Gastrocnemius medialis (tissue), 4 donors: ENCODE measurements at places on chromosomes 4 and X. TPM values are rescaled to one million over a fixed set of nuclear protein-coding genes. Genes with fewer than 3 reads are reported as not detected.

DNA sequence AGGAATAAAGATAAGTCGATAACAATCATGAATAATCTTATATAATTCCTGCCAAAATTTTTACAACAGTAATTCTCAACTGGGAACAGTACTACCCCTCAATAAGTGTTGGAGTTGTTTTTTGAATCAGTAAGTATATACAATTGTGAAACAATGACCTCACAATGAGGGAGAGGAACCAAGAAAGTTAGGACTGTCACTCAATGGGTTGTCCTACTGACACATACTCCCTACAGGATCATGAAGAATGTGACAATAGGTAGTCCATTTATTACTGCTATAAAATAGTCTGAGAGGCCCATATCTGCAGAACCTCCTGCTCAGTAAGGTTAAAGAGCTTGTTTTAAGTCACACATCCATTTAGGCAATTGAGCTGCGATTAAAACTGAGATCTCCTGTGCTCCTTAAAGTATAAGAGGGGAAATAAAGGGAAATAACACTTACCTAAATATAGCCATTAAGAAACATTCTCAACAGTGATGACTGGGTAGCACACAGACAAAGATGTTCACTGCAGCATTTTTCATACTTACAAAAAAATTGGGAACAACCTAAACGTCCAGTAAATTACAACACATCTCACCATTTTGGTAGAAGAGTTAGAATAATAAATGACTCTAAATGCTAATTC, 26.2 kb downstream of the FBXW7 start:
- DNase-seq: no peak

GRCh38 chrX:71636438-71637252, 18.3 kb upstream of the CXCR3 start:
- no peak for DNase-seq

GRCh38 chr4:84378983-84379382, 120.1 kb downstream of the NKX6-1 start:
- DNase-seq: no peak

DNA sequence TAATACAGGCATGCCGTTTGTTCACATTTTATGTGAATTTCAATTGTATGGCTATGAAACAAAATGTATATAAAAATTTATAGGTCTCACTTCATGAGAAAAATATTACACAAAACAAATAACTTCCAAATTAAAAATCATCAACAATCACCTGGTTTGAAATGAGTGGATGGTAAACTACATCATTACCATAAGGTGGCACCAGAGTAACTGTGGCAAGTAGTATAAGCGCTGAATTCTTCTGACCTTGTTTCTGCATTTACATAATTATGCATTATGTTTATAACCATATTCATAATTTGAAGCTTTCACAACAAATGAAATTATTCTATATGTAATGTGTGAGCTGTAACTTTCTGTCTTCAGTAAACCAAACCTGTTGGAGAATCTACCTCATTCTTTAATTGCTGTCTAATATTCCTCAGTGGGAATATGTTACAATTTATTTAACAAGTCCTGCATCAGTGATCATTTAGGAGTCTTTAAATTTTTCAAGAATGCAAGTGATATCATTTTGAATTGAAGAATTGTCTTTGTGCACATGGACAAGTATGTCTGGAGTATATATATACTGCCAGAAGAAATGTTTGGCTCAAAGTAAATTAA, 55.2 kb downstream of the MMRN1 start:
- no peak for DNase-seq

DNA sequence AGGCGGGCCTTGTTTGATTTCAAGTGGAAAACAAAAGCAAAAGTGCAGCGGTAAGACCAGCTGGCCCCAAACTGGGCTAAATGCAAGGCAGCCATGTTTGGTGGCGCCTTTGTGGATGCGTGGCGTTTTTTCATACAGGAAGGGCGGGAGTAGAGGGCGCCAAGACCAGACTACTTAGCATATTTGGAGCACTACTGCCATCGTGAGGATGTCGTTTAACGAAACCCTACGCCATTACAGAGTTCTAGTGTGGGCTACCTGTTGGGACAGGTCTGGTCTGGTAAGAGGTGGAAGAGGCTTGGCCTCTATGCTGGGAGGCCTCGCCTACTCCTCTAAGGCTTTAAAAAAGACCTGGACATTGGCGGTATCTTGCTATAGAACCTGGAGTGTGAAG, 230.7 kb upstream of the STK26 start:
- no peak for DNase-seq

DNA sequence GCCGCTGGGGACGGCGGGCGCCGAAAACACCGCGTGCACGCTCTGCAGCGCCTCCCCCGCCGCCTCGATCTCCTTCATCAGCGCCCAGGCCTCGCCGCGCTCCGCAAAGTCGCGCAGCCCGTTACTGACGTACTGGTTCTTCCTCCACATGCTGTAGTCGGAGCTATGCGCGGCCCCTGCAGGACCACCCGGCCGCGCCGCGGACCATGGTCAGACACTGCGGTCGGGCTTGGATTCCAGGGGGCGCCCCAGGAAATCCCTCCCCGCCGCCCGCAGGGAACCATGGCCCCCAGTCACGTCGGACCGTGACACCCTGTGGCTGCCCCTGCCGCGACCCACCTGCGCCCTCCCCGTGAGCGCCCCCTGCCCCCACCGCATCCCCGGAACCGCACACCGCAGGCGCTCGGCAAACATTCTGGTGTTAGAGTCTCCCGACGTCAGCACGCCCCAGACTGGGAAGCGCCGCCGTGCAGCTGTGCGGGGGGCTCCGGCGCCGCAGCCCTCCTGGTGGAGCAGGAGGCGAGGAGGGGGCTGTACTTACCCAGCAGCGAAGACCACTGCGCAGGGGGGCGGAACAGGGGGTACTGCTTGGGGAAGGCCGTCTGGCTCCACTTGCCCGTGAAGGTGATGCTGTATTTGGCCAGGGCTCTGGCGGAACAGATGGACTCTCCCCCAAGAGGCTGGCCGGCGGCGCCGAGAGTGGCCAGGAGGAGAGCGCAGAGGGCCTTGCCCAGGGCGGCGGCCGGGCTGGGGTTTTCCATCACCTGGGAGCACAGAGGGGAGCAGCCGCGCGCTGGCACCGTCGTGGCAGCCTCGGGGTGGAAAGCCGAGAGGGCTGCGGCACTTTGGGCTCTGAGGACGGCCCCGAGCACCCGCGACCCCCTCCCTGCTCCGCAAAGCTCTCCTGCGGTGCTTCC, 814 bp downstream of the SPON2 start:
- no peak for DNase-seq

GRCh38 chrX:101260435-101260834, 30.7 kb downstream of the TAF7L start:
- DNase-seq: no peak

- DNase-seq: no peak
Observed at GRCh38 chrX:13747836-13748235, 13.3 kb downstream of the OFD1 start.

- DNase-seq: no peak
Observed at GRCh38 chr4:106038012-106038411, 142.7 kb downstream of the NPNT start.

DNA sequence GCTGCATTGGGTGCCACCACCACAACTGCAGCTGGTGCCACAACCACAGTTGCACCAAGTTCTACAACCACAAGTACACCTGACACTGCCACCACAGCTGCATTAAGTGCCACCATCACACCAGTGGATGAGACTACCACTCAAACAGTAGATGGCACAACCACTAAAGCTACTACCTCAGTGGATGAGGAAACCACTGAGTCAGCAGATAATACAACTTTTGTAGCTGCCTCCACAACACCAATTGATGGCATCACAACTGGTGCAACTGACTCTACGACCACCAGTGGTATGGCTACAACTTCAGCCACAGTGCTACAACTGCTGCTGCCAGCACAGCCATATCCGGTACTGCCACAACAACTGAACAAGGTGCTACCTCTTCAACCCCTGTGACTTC, 35.1 kb upstream of the CABS1 start:
- DNase-seq: no peak

GRCh38 chrX:10783451-10783995, 163.1 kb upstream of the MID1 start:
- DNase-seq: no peak

- DNase-seq: no peak
Observed at GRCh38 chr4:17098401-17098800, 200.0 kb upstream of the LDB2 start.

GRCh38 chr4:95129821-95130311, 372.1 kb downstream of the BMPR1B start:
- DNase-seq: peak; percentile 29

GRCh38 chr4:157664726-157665125, 444.2 kb downstream of the GRIA2 start:
- no peak for DNase-seq

GRCh38 chr4:76499461-76499860, 64.4 kb downstream of the SHROOM3 start:
- no peak for DNase-seq

- no peak for DNase-seq
Observed at GRCh38 chrX:79270401-79270800, 96.7 kb downstream of the ITM2A start.

- DNase-seq: no peak
Observed at GRCh38 chr4:155973639-155974475, 20.2 kb upstream of the CTSO start.

DNA sequence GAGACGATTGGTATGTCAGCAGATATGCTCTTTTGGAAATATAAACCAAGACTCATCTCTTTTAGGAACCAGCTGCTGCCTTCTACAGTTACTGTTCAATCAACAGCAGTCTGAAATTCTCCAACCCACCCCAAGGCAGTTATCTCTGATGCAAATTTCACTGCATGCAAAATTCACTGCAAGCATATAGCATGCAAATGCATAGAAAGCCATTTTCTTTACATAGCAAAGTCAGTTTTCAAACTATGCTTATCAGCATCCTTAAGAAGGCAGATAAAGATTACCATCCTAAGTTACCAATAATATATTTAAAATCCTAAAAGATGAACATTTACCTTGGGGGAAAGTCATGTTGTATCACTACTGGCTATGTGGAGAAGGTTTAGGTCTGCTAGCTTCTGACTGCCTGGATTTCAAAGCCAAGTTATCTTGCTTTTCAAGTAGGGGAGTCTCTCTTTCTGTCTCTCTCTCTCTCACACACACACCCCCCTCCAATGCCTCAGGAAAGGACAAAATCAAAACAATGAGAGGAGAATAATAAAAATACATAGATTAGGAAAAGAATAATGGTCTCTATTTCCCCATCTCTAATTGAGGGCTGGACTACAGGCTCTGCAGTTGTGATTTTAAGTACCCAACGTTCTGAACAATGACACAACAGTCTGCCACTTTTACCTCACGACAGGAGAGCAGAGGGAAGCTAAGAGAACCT, 1.5 kb downstream of the NMU start:
- no peak for DNase-seq

GRCh38 chr4:24668956-24669355, 84.6 kb upstream of the DHX15 start:
- DNase-seq: no peak

GRCh38 chr4:101009471-101009870, 337.9 kb downstream of the PPP3CA start:
- DNase-seq: no peak

GRCh38 chrX:38236901-38237615, 16.4 kb upstream of the SRPX start:
- DNase-seq: no peak

GRCh38 chrX:79146640-79147390, 2.3 kb downstream of the GPR174 start:
- no peak for DNase-seq

DNA sequence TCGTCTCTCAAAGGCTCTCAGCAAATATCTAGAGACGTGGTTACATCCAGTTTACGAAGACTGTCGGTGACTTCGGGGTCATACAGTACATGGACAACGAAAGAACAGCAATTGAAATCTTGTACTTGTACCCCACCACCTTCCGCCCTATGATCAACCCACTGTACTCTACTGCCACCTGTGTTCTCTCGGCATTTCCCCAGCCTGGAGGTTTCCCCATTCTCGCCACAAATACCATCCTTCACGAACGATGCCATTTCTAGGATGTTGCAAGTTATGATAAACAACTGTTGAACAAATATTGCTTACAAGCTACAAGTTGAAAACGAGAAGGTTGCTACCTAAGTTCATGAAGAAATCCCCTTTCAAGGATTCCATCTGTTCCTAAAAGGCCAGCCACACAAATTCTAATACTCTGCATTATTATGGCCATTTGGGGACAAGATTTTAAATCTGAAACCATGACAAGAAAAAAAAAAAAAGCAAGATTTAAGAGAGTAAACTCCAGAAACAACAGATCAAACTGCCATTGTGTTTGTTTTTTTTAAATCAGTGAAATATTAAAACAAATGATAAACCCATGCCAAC, 1.6 kb downstream of the APBB2 start:
- peak; percentile 17 for DNase-seq

DNA sequence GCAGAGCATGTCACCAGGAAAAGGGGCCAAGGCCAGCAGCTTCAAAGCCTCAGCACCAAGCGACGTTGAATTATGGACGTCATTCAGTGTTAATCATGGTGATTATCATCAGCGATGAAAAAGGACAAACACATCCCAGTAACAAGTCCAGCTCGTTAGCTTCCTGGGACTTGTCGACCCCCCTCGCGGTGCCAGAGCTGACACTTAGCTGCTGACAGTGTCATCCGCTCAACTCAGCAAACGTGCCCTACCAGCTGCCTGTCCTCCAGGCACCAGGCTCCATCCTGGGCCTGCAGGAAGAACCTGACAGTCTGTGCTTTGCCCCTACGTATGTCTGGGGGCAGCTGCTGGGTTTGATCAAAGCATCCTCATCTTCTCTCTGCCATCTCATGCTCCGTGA, 137.0 kb upstream of the PSAPL1 start:
- no peak for DNase-seq

GRCh38 chr4:151717909-151718628, 42.7 kb downstream of the GATB start:
- DNase-seq: no peak

DNA sequence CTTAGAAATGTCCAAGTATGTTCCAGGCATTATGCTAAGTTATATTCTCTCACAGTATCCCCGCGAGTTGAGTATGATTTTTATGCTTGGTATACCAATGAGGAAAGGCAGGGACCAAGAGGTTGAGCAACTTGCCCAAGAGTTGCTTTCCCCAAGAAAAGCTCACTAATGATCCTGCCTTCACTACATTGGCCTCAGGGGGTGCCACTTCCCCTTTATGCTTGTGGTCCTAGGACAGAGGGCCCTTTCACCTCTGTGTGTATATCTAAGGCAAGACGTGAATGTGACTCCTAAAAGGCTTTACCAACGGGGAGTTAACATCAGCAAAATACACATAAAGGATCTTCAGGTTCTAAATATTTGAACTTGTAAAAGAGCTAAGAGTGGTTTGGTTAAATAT, 164.4 kb upstream of the CPEB2 start:
- DNase-seq: no peak

- no peak for DNase-seq
Observed at GRCh38 chrX:137926090-137926489, 360.2 kb downstream of the ZIC3 start.

The ARHGEF9 gene
- 6.6 TPM for total RNA-seq

The FGG gene
- not detected for total RNA-seq

The CXCL10 gene
- total RNA-seq: not detected

The IGSF1 gene
- 0.56 TPM for total RNA-seq

The F11 gene
- total RNA-seq: 0.22 TPM

The PWWP3B gene
- 7.8 TPM for total RNA-seq

The DCAF8L2 gene
- not detected for total RNA-seq

The TMEM47 gene
- total RNA-seq: 53.0 TPM

The HAND2 gene
- total RNA-seq: 1.00 TPM

The VCX3B gene
- not detected for total RNA-seq

The FGF5 gene
- total RNA-seq: not detected

The HSD17B11 gene
- total RNA-seq: 34.9 TPM
